ENCODE measurements at places on chromosomes 2 and 18.
A peak's percentile ranks its signal among the peaks of the same experiment; 100 is the strongest.

- DNase-seq, result no peak
Measured at GRCh38 chr18:30277676-30278075, 764.9 kb downstream of the DSC3 start.

- no peak for DNase-seq
Measured at GRCh38 chr2:101809698-101810097, 112.2 kb downstream of the MAP4K4 start.

- DNase-seq, result no peak
Measured at GRCh38 chr2:26067980-26068507, 34.2 kb downstream of the RAB10 start.

DNA sequence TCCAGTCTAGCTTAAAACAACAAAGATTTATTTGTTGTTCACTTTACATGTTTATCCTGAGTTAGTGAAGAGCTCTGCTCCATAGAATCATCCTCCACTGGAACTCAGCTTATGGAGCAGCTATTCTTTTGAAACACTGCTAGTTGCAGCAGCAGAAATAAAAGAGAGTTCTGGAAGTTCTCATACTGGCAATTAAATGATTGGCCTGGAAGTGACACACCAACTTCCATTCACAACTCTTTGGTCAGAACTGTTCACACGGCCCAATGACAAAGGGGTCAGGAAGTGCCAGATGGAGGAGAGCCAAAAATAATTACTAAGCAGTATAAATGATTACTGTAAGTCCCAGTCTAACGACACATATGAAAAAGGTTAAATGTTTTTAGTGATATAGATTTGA lies 39.1 kb downstream of the FBXO11 start:
- DNase-seq, result peak; percentile 37

DNA sequence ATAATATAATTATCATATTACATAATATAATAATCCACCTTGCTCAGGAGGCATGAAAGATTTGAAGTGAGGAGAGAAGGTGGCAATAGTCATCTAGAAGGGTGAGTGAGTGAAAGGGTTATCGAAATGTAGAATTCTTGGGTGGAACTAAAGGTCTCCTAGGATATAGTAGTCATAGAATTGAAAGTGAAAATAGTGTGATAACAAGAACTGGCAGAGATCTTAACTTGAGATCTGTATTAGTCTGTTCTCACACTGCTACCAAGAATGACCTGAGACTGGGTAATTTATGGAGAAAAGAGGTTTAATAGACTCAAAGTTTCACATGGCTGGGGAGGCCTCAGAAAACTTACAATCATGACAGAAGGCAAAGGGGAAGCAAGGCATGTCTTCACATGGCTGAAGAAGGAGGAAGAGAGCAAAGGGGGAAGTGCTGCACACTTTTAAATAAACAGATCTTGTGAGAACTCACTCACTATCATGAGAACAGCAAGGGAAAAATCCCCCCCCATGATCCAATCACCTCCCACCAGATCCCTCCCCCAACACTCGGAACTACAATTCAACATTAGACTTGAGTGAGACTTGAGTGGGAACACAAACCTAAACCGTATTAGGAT lies 351.5 kb downstream of the NR4A2 start:
- no peak for DNase-seq

- no peak for DNase-seq
Measured at GRCh38 chr18:47528343-47528742, 276.9 kb upstream of the SKOR2 start.

DNA sequence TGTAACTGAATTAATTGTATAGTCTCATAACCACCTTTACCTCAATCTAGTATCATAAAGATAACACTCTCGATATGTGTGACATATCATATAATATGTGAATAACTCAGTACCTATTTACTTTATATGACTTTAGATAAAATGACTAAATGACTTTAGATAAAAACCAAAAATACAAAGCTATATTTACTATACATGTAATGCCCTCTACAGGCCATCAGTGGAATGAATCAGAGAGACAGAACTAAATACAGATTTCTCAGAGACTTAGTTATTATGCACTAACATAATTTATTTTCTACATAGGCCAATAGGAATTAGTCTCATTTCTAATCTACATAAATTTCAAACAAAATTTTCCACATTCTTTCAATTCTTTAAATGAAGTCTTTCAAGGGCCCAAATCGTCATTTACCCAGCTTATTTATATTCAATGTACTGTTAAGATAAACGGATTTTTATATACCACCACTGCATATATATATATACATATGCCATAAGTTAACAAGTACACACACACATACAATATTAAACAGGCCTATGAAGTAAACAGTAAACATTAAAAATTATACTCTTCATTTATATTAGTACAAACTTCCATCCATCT lies 219.9 kb downstream of the EXOC6B start:
- peak; percentile 51 for DNase-seq

DNA sequence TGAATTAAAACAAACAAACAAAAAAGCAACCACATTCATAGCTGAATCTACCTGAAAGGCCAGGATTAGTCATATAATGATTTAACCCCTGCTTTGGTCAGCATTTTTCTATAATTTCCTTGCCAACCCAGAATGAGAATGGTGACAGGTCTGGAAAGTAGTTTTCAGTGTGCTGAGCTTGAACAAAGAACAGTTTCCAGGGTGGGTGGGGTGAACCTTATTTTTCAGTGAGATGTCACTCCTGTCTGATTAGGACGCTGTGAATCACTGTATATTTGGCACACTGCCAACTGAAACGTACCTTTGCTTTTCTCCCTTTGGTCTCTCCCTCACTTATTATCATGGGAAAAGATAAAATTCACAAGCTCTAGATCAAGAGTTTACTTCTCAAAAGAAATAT lies 35.0 kb upstream of the DSC1 start:
- no peak for DNase-seq

DNA sequence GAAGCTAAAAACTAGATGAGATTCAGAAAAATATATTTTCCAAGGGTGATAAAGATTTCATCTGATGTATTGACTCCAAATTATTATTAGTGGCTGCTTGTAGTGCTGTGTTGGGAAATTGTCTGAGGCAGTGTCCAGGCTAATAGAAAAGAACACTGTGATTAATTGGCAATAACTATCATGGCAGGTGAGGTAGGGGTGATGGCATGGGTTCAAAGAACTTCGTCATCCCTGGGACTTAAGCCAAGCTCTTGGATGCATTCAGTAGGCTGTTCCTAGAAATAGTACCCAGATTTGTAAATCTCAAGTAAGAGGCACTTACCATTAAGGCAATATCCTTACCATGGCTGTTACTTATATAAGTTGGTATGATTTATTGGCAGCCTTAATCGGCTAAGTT lies 13.2 kb upstream of the RAPGEF4 start:
- DNase-seq, result no peak

DNA sequence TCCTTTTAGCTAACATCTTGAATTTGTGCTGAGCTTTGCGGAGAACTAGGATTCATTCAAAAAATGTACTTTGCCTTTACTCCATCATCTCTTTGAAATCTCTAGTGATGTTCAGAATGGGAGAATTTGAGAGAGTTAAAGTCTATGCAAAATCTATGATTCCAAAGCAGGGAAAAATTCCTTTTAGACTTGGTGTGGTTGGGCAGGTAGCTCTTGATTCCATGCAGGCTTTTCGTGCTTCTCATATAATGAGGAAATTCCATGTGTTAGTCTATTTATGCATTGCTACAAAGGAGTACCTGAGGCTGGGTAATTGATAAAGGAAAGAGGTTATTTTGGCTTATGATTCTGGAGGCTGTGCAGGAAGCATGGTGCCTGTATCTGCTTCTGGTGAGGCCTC lies 258.9 kb upstream of the EPHA4 start:
- DNase-seq, result no peak

GRCh38 chr2:181252262-181253148 lies 204.7 kb upstream of the ITGA4 start:
- DNase-seq, result no peak

DNA sequence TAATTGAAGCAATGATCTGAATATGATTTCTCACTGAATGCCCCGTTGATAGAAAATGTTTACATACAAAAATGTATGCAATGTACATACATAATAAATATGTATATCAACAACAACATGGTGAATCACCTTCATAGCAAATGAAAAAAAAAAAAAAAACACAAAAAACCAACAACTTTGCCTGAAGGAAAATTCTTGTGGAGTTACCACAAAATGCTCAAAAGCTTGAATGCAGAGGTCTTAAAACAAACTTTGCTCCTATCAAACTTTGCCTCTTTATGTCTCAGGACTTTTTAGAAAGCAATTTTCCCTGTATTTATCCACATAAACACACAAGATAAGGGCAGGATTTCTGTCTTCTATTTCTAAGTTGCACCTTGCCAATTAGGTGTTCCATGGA lies 92.9 kb upstream of the SIX2 start:
- no peak for DNase-seq

- no peak for DNase-seq
Measured at GRCh38 chr18:74115046-74115445, 32.6 kb downstream of the FBXO15 start.

DNA sequence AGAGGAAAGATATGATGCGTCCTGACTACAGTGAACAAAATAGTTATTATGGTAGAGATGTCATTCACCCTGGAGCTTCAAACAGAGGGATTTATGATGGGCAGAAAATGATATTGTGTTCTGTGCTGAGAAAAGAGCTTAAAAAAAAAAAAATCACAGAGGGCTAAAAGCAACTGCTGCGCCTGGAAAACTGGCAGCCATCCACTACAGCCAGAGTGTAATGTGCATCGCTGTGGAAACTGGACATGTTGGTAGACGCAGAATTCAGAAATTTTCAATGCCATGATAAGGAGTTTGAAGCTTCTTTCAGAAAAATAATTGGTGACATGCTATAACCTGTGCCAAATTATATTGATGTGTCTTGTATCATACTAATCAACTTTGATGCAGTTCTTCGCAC lies 122.9 kb upstream of the SOX11 start:
- no peak for DNase-seq

DNA sequence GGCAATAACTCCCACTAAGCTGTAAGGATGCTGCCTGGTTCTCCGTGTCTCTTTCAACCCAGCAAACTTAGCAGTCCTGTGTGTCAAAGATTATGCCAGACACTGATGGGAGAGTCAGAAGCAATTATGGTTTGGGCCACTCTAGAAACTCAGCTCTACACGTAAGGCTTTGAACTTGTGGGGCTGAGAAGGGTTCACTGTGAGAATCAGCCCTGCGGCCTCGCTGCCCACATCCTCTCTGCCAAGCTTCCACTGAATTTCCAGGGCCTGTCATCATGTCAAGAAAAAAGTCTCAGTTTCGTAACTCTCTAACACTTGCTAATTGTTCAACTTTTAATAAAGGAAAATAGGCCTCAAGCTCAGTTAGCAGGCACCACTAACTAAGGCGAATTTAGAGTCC lies 308.8 kb upstream of the LYPD1 start:
- no peak for DNase-seq

GRCh38 chr18:2146092-2146491 lies 425.2 kb downstream of the METTL4 start:
- no peak for DNase-seq

DNA sequence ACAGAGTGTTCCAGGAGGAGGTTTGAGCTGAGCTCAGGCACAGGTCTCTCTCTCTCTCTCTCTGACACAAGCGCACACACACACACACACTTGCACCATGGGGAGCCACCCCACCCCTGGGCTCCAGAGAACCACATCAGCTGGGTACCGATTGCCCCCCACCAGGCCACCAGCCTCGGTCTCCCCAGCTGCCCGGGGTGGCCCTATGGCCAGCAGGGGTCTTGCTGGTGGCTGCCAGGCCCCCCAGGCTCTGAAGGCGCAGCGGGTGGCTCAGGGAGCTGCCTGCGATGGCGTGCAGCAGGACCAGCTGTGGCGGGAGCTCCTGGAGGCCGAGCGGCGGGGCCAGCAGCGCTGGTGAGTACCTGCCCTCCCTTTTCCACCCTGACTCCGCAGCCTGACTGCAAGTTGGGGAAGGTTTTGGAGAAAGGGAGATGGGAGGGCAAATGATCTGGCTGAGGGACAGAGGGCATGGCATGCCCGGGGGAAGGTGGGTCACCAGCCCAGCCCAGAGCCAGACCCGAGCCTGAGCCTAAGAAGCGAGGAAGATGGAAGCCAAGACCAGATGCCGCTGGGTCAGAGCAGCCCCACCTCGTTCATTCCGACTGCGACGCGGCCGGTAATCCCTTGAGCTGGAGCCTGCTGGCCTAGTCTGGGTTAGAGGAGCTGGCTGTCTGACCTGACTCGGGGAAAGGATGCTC lies 21.9 kb upstream of the SLC66A3 start:
- DNase-seq, result no peak

GRCh38 chr2:101828673-101829334 lies 131.3 kb downstream of the MAP4K4 start:
- DNase-seq, result no peak

DNA sequence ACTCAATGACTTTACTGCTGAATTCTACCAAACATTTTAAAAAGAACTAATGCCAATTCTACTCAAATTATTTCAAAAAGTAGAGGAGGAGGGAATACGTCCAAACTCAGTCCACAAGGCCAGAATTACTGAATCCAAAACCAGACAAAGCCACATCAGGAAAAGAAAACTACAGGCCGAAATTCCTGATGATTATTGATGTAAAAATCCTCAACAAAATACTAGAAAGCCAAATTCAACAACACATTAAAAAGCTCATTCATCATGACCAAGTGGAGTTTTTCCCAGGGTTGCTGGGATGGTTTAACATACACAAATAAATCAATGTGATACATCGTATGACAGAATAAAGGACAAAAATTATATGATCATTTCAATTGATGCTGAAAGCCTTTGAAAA lies 103.9 kb upstream of the UBE2E3 start:
- no peak for DNase-seq

DNA sequence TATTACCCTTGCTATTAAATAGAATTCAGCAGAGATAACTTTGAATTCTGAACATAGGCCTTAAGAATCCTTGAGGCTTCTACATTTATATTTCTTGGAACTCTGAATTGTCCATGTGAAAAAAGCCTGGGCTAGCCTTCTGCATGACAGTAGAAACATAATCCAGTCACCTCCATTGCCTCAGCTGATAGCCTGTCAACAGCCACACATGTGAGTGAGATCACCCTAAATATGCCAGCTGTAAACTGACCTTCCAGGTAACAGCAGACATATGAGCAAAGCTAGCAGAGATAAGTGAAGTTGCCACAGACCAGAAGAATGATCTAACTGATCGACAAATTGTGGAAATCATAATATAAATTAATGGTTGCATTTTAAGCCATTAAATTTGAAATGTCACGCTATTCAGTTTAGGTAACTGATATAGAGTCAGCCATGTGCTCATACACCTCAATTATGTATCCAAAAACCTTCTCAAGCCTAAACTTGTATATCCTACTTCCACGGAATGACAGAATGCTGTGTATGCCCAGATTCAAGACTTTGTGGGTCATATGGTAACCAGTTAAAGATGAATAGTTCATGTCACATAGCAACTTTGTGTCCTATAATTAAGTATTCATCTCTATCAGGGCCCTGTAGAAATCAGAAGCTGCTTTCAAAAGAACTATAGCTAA lies 48.1 kb upstream of the SETBP1 start:
- no peak for DNase-seq

DNA sequence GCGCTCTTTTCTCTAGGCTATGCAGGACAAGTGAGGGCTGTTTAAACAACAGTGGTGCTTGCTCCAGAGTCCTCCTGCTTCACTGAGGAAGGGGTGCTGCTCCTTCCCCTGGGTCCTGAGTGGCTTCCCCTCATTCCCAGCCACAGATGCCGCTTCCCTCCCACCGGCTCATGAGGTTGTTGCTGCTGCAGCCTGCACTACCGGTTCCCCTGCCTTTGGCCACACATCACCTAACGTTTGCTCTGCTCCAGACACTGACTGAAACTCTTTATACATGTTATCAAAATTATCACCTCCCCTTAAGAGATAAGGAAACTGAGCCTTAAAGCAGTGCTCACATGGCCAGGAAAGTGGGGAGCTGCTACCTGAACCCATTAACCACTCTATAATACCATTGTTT lies 130.8 kb upstream of the LGALSL start:
- no peak for DNase-seq

GRCh38 chr2:150484006-150484405 lies 3.5 kb downstream of the RND3 start:
- DNase-seq, result no peak
